ENCODE measurements at places on chromosomes 7 and 10.

DNA sequence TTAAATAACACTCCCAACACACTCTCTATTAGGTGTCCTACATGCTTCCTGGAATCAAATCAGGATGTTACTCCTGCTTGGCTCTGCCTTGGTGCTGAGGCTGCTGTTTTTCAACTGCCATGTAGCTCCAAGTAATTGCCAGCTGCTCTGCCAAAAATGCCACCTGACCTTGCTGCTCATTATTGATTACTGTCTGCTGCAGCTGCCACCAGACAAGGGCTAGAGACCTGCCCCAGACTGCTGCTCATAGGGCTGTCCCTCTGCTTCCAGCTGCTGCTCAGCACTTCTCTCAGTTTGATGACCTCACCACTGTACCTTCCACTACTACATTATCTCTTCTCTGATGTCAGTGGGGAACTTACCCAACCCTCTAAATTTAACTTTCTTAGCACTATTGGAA, 102.5 kb downstream of the PCLO start:
- DNase-seq: no peak

GRCh38 chr7:33612442-33612841, 292.9 kb upstream of the BMPER start:
- DNase-seq: no peak

DNA sequence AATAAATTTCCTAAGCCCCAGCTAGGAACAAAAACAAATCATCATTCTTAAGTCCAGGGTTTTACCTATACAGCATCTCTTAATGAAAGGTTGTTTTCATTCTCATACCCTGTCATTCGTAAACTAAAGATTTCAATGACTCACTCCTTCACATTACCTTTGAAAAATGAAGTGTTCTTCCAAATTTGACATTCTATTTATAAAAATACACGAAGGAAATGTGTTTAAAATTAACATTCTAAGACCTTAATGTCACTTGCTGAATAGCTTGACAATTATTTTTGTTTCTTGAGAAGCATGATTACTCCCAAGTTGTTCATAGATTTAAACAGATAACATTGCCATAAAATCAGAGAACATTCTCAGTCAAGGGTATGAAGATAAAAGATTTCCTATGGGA, 1188.3 kb upstream of the SORCS1 start:
- no peak for DNase-seq

DNA sequence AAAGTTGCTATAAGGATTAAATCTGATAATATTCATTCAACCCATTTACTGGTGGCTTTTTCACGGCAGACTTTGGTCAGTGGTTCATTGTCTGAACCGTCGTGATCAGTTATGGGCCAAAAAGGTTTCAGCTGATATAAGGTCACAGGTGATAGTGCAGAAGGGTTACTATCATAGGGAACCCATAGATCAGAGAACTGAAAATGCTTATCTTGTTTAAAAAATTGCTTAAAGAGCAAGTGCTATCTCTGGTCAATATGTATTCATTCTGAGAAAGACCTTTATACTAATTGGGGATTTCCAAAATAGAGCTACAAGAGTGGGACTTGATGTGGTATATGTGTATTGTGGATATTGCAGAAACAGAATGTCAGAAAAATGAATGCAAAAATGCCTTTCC, 147.8 kb upstream of the SEMA3E start:
- no peak for DNase-seq

- DNase-seq: no peak
These were observed 621.1 kb upstream of the CELF2 start for GRCh38 chr10:10396601-10397000.

DNA sequence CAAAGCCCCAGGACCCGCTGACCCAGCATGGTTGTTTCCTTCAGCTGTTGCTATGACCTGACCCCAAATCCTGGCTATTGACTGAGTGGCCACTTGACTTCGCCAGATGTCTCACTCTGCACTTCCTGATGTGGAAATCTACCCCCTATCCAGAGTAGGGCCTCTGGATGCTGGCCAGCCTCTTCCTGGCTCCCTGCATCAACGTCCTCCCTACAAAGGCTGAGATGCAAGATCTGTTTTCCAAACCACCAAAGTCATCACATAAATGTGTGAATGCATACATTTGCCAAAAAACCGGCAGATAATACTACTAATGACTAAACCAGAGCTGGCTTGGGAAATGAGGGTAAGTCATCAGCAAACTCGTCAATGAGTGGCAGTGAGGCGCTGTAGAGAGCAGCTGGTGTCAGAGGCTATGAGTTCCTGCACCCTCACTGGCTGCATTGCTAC, 70.4 kb downstream of the PYROXD2 start:
- no peak for DNase-seq

DNA sequence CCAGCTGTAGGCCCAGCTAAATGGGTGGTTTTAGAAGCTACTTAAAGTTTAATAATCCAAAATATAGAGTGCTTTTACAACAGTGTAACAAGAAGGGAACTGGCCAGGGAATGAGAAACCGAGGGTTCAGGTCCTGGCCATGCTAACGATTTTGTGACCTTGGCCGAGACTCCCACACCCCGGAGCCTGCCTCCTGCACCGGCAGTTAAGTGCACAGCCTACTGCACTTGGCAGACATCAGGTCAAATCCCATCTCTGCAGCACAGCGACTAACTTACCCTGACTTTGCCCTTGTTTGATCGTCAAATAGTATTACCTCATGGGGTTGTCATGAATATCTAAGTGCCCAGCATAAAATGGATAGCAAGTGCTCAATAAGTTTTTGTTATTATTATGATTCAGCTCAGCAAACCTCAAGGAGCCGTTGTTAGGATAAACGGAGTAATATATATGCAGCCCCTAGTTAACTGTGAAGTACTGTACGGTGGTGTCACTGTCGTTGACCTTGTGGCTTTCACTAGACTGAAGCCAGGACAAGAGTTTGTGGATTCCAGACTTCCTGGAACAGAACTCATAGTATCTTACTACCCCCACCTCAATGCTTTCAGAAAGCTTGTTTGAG, 35.5 kb downstream of the LYZL1 start:
- DNase-seq: no peak

DNA sequence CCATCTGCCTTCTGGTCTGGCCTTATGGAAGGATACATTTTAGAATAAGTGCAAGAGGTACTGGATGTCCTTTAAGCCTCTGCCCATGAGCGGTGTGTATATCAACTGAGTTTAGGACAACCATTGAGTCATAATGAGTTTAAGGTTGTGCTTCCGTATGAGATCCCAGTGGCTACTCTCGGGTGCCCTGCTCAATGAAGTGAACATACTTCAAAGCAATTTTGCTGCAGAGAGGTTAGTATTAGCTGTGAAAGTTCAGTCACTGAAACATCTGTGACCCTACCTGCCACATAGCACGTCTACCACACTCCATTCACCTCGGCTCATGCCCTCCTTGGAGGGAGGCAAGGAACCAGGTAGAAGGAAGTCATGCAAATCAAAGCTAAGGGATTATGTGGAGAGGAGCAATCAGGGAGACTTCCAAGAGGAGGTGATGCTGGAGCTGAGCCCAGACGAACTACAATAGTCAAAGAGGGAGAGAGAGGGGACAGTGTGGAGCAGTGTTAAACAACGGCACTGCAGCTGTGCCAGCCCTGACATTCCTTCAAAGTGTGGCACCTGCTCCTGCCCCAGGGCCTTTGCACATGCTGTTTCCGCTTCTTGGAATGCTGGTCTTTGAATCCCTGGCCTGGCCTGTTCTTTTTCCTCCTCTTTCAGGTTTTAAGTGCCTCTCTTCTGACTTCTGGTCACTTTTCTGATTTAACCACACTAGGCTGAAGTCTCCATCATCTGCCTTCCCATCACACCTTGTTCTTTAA, 25.4 kb downstream of the BTBD16 start:
- peak; percentile 11 for DNase-seq

GRCh38 chr7:41679566-41679965, 23.3 kb downstream of the INHBA start:
- no peak for DNase-seq

GRCh38 chr7:94683066-94683465, 27.1 kb upstream of the SGCE start:
- no peak for DNase-seq

DNA sequence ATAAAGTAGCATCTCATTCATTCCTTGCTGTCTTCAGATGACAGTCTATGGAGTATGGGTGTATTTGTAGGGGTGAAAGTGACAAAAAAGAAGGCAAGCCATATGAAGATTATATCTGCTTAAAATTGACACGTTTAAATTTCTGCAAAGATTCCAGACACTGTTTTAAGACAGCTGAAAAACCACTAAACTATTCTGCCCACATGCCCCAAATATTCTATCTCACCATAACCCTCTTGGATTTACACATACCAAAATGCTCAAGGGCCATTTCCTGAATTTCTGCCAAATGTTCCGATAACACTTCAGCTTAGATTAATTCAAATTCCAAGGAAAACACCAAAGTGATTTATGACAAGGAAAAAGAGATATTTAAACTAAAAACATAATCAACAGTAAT, 99.9 kb upstream of the IL6 start:
- DNase-seq: no peak

- DNase-seq: no peak
These were observed 214.5 kb downstream of the MBL2 start for GRCh38 chr10:52558090-52558489.

- DNase-seq: no peak
These were observed 1346.8 kb upstream of the CELF2 start for GRCh38 chr10:9670911-9671310.

DNA sequence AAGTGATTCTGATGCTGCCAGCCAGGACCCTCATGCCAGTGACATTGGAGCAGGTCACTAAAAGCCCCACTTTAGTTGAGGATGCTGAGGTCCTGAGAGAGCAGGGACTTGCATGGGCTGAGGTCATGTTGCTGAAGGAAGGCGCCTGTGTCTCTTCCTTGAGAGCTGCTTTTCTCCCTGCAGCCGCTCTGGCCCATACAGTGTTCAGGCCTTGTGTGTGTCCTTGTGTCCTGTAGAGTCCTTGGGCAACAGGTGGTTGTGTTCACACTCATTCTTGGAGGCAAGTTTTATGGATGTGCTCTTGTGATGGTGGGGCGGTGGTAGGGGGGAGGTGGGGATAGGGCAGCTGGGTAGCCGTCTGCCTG, 33.3 kb downstream of the TSPAN14 start:
- DNase-seq: no peak

- peak; percentile 11 for DNase-seq
These were observed 12.1 kb upstream of the TRPV6 start for GRCh38 chr7:142897691-142898090.

DNA sequence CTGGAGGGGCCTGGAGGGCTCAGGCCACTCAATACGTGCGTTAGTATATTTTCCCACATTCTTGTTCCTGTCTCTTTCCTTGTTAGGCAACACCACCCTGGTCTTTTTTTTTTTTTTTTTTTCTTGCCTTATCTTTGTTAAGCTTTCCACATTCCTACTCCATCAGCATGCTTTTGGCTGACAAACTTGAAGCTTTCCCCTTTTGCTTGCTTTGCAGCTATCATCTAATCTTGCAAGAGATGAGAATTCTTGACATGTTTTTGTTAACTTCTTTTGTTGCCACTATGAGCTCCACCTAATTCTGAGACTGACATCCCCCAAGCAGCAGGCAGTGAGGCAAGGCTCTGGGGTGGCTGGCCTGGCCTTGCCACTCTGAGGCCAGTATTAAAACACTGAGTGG, 52.5 kb upstream of the NRP1 start:
- DNase-seq: no peak

DNA sequence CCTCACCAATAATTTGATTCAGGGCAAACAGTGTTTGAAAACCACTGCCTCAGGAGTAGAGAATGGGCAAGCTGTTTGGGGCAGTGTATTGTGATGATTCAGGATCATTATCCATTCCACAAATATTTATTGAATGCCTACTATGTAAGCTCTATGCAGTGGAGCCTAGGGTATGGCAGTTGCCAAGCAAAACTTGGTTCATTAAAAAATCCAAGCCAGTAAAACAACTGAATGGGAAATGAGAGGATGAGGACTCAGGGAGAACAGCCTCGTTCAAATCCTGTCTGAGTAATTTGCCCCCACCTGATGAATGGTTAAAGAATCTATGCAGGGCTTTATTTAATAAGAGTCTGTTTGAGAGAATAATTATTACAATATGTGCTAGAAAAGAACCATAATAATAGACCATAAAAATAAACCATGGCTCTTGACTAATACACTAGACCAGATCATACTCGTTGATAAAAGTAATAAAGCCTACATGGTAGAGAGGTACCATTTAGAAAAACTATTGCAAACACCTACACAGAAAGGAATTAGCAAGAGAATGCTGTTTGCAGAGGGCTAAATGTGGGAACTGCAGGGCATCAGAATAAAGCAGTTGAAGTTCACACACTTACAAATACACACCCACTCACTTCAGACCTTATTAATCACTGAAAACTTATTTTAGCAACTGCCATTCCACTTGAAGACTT, 71.7 kb downstream of the CREB5 start:
- no peak for DNase-seq

DNA sequence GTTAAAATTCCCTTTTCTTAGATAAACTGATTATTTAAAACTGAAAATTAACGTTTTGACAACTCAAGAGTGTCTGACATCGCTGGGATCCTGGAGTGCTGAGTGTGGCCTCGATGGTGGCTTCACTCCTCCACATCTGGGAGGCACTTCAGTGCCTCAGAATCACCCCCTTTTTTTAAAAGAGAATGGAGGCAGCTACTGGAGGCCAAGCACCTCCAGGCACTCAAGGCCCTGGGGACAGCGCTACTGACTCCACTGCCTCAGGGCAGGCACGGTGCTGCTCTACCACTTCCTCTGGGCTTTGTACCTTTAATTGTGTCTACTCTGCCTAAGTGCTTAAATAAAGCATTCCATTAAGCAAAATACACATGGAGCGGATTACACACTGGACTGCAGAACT, 27.2 kb upstream of the NCAPG2 start:
- no peak for DNase-seq

GRCh38 chr7:81014266-81014665, 95.4 kb upstream of the SEMA3C start:
- no peak for DNase-seq

DNA sequence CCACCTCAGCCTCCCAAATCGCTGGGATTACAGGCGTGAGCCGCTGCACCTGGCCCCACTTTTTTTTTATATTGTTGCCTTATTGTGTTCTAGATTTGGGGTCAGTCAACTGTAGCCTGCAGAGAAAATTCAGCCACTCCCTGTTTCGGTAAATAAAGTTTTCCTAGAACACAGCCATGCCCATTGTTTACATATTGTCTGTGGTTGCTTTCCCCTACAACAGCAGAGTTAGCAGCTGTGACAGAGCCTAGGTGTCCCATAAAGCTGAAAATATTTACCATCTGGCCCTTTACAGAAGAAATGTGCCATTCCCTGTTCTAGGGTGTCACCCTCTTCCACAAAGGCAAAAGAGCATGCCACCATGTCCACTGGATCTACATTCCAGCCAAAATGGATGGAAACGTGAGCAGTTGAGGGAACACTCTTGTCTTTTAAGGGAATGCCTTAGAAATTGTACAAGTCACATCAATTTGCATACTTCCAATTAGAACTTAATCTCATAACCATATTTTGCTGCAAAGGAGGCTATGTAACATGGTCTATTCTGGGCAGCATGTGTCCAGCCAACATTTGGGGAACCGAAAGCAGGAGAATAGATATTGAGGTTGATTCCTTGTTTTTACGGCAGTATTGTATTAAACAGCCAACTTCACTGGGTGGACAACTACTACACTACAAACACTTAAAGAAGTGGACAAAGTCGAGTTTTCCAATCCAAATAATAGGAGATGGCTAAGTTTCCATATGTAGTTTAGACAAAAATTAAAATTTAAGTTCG, 11.0 kb upstream of the BLVRA start:
- no peak for DNase-seq

- no peak for DNase-seq
These were observed 26.3 kb upstream of the COL1A2 start for GRCh38 chr7:94368371-94368791.

- no peak for DNase-seq
These were observed 33.4 kb downstream of the RHOBTB1 start for GRCh38 chr10:60910543-60910942.

- DNase-seq: no peak
These were observed 127.9 kb upstream of the CDK1 start for GRCh38 chr10:60650378-60650800.
